ENCODE measurements at places on chromosomes 5 and 9.

GRCh38 chr5:76821136-76821535 lies 2.3 kb downstream of the F2RL1 start:
- DNase-seq, result no peak

GRCh38 chr9:111949919-111950318 lies 53.3 kb downstream of the UGCG start:
- DNase-seq, result peak; percentile 89

- no peak for DNase-seq
Measured at GRCh38 chr5:170721681-170722080, 61.8 kb upstream of the GABRP start.

- DNase-seq, result no peak
Measured at GRCh38 chr9:86670076-86670475, 277.2 kb downstream of the GAS1 start.

DNA sequence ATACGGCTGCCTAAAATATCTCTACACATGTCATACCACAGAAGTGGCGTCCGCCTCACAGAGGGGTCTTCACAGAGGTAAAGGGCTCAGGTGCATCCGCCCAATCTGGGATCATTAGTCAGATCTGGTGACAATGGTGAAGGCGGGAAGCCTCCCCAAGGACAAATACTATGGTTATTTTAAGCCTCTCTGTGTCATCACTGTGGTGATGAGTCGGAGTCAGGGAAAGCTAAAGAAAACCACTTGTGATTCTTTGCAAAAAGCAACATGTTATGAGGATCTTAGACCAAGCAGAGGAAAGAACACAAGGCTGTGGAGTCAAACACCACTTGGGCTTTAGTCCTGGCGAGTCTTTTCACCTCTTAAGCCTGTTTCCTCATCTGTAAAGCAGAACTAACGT lies 190.4 kb downstream of the DRD1 start:
- peak; percentile 21 for DNase-seq

- no peak for DNase-seq
Measured at GRCh38 chr5:131758520-131758900, 38.3 kb downstream of the FNIP1 start.

- no peak for DNase-seq
Measured at GRCh38 chr5:168365581-168366081, 74.2 kb downstream of the WWC1 start.

GRCh38 chr9:105023788-105024187 lies 95.8 kb upstream of the ABCA1 start:
- DNase-seq, result no peak

GRCh38 chr5:180598797-180599589 lies 7.7 kb upstream of the SCGB3A1 start:
- no peak for DNase-seq

- peak; percentile 28 for DNase-seq
Measured at GRCh38 chr5:96242571-96242970, 190.5 kb downstream of the PCSK1 start.

DNA sequence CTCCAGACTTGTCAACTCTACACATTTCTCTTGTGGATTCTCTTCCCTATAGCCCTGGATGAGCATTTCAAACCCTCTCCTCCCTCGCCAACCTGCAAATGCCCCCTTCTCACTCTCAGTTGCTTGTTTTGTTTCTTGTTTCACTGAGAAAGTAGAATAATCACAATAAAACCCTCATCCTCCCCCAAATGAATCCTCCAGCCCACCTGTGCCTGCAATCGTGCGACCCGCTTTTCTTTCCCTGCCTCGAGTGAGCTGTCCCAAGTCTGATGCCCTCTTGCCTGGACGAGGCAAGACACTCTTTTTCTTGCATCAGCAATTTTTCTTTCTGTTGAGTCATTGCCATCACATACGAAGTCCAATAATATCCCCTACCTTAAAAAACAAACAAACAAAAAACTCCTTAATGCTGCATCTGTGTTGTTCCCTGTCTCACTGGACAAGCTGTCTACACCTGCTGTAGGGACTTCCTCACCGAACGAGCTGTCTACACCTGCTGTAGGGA lies 3.7 kb upstream of the CACNA1B start:
- DNase-seq, result no peak

DNA sequence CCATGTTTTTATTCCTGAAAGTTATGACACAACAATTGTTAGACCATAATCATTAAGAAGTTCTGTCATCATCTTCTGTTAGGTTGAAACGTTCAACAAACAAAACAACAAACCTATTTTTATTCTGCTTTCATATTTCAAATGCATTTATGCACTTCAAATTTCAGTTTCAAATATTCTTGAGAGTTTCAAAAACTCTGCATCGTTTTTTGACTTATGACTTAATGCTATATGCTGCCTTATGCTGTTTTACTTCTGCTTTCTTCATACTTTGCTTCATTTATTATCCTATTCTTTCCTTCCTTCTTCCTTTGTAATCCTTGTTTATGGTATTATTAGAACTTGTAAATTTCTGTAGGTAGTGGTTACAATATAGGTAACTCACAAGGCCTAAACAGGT lies 95.0 kb downstream of the PCSK1 start:
- DNase-seq, result no peak

DNA sequence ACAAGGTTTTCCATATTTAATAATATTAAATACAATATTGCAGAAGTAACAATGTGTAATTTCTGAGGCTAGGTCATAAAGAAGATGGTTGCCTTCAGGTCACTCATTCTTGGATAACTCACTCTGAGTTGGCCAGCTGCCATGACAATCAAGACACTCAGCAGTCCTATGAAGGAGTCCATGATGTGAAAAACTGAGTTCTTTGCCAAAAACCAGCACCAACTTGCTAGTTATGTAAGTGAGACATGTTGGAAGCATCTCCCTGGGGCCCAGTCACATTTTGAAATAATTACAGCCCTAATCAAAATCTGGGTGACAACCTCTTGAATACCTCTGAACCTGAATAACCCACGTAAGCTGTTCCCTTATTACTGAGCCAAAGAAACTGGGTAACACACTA lies 453.2 kb downstream of the CDH18 start:
- no peak for DNase-seq

DNA sequence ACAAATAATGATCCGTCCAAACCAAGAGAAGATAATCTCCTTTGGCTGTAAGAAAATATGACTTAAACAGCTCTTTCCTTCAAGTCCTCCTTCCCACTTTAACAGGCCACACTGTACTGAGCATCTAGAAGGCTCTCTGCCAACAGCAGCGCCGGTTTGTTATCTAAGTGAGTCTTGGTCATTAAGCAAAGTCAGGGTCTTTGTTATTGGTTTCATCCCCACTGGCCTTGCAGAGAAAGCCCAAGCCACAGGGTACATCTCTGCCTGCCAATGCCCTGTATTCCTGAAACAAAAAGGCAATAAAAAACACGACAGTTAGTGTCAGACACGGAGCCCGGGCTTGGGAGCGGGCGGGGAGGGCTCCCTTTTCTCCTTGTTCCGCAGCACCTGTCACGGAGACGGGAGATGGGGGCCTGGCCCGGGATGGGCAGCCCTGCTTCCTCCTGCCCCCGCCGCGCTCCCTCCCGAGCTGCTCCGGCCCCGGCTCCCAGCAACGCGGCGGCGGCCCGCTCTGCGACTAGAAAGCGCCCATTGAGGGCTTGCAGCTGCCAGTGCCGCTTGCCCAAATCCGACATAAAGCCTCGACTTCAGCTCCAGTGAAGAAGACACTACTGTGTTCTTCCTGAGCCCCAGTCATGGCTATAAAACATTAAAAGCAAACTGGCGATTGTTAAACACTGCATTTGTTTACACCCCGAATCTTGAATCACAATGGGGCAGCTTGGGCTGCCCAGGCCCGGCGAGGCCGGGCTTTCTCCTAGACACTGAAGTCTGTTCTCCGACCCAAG lies 28.1 kb upstream of the PIK3R1 start:
- DNase-seq, result no peak

DNA sequence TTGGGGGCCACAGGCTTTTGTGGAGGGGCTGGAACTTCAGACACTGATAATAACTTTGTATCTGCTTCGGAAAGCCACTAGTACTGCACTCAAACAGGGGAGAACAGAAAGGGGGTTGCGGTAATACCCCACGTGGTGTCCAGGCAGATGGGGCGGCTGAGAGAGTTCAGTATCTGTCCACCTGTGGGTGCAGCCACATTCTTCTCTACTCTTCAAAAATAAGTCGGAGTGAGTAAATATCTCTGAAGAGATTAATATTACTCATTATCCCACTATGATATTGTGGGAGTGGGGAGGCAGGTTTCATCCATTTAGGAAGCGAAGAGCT lies 102.1 kb upstream of the SSBP2 start:
- no peak for DNase-seq

DNA sequence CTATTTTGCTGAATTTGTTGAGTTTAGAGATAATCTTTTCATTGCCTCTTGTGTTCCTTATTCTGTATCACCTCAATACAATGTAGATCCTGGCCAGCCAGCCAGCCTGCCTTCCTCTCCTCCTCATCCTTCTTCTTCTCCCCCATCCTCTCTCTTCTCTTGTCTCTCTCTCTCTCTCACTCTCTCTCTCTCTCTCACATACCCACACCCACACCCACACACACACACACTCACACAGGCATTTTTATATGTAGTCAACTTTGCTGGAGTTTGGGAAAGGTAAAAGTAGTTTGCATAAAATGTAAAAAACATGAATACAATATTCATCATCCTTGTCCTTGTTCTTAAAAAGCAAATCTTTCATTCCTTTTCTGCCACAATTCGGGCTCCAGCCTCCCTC lies 60.5 kb downstream of the ZFAND5 start:
- DNase-seq, result no peak

- DNase-seq, result no peak
Measured at GRCh38 chr9:93235300-93235960, 51.5 kb downstream of the WNK2 start.

DNA sequence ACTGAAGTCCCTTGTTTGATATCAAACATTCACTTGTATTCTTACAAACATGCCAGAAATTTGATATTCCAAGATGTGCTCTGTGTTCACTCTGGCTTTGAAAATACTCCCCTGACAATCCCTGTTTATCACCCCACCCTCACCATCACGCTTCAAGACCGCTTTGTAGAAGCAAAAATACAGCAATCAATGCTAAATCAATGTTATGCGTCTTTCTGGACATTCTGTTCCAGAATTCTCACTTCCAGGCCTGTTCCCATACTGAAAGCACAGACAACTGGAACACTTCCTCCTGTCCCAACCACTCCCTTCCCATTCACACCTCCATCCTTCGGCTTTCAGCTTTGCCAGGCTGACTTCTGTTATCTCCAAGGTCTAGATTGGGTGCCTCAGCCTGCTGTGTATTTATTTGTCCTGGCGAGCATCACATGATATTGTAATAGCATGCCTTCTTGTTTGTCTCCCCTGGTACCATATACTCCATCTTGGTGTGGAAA lies 72.8 kb downstream of the SNCAIP start:
- DNase-seq, result no peak

DNA sequence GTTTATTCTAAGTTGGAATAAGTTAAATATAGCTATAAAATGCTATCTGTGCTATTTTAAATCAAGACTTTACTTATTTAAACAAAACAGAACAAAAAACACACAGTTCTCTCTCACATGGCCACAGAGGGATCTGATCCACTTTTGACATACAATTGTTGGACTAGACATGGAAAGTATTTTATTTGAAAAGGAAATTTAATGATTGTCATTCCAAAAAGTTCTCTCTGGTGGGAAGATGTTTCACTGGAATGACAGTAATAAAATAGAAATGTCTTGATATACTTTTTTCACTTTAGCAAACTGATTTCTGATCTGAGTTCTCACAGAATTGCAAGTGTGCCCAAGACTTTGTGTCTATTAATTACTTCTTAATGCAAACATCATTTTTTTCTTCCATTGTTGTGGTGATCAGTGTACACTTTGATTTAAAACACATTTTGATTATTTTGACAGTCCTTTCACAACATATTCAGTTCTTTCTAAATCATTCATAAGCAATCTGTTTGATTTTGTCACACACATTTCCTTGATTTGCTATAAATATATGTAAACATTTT lies 30.1 kb upstream of the MINAR2 start:
- no peak for DNase-seq

GRCh38 chr5:178244576-178244975 lies 12.0 kb upstream of the PHYKPL start:
- no peak for DNase-seq

DNA sequence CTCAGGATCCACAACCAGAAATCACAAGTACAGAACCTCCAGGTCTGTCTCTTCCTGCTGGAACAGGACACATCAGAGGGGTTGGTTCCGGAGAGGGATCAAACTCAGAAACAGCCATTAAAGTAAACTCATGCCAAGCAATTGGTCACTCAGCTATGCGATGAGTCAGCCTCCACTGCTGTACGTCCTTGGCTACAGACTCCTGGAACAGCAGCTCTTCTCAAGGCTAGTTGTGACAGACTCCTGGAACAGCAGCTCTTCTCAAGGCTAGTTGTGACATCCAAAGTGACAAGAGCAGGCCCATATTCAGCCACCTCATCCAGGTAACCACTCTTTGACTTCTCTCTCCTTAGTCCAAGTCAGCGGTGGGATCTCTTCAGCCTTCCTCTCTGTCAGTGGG lies at the start of gene SPINK13:
TSS of gene SPINK13 (plus strand) at position 229 of the 400 bp plus-strand sequence. CDS start 1,279 bp downstream, outside the sequence.
- DNase-seq, result peak; percentile 75

- DNase-seq, result no peak
Measured at GRCh38 chr5:106755066-106755465, 915.7 kb downstream of the EFNA5 start.

GRCh38 chr9:8349376-8349775 lies 549.8 kb upstream of the DMAC1 start:
- no peak for DNase-seq

DNA sequence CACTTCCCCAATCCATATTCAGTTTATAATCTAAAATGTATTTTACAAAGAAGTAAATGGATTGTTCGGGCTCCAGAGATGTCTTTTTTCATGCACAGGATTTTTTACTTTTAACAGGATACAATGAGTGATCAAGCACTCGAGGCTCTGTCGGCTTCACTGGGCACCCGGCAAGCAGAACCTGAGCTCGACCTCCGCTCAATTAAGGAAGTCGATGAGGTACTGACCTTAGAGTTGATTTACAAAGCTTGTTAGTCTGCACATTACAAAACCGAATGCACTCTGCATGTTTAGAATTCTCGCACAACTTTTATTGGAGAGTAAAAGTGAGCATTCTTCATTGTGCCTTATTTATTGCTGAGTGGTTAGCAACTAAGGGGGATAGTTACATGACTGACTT lies 65.2 kb downstream of the ERAP1 start:
- no peak for DNase-seq

- no peak for DNase-seq
Measured at GRCh38 chr9:129590466-129590865, 30.4 kb downstream of the C9orf50 start.

GRCh38 chr5:169656125-169656901 lies 19.2 kb downstream of the DOCK2 start:
- DNase-seq, result peak; percentile 29

All from ELR (cell line).